ENCODE measurements at places on chromosomes 7 and 10.

DNA sequence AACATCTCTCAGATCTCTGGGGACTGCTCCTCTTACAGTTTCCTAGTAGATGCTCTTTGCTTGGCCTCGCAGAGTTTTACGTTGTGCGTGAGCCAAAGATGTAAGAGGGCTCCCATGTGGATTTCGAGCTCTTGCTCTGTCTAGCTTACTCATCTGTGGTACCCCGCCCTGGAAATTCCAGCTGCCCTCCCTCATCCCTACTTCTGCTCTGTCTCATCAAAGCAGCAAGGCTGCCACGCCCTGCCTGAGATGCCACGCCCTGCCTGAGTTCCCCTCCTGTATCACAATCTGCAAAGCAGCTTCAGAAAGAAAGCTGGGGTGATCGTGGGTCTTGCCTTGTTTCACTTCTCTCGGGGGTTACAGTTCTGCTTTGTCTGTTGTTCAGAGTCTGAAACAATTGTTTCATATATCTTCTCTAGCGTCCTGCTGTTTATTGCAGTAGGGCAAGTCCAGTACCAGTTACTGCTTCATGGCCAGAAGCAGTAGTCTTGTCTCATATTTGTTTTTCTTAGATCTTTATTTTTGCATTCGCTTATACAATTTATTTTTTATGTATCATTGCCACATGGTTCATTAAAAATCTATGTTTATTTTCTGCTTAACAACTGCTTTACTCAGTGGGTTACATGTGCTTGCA is 36.1 kb upstream of the CCNY start:
- peak; percentile 14 for DNase-seq

DNA sequence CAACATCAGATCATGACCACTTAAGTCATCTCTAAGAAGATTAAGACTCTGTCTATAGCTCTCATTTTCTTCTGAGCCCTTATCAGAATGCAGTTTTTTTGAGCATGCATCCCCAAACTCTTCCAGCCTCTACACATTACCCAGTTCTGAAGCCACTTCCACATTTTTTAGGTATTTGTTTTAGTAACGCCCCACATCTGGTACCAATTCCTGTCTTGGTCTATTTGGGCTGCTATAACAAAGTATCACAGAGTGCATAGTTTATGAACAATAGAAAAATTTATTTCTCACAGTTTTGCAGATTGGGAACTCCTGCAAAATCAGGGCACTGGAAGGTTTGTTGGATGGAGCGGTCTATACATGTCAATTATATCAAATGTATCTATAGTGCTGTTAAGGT is 107.7 kb upstream of the KCND2 start:
- no peak for DNase-seq

- DNase-seq, result no peak
Measured at GRCh38 chr10:117757086-117757720, 214.7 kb downstream of the EMX2 start.

DNA sequence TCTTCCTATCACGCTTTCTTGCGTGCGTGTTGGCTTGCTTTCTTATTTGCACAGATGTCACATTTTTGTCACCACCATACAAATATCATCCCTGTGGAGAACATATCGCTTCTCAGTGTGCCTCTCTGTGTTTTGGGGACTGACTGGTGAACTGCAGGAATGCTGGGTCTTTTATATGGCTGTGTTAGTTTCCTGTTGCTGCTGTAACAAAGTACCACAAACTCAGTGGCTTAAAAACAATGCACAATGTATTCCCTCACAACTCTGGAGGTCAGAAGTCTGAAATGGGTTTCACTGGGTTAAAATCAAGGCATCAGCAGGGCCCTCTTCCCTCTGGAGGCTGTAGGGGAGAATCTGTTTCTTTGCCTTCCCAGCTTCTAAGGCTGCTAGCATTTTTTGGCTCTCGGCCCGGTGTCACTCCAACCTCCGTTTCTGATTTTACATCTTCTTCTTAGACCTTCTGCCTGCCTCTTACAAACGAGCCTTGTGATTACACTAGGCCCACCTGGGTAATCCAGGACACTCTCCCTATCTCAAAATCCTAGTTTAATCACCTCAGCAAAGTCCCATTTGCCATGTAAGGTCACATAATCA is 82.0 kb downstream of the LRMDA start:
- no peak for DNase-seq

DNA sequence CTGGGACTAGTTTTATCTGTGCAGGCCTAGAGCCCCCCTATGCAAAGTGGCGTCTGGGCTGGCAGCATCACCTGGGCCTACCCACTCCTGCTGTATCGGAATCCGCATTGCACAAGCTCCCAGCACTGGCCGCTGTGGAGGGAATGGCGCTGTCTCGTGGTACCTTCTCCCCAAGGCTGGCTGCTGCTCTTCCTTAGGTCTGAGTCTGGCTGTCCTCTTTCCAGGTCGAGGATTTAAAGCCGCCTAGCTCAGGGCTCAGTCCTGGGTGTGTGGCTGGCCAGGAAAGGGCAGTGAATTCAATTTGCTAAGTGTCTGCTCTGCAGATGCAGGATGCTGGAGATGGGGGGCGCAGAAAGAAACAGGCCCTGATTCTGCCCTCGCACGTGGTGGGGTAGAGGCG is 44.7 kb downstream of the MGMT start:
- no peak for DNase-seq

- no peak for DNase-seq
Measured at GRCh38 chr10:89082086-89082485, 91.5 kb downstream of the FAS start.

- DNase-seq, result no peak
Measured at GRCh38 chr10:113691381-113691780, 11.7 kb downstream of the CASP7 start.

Measured in hematopoietic multipotent progenitor cell treated with erythropoietin and hydrocortisone succinate and interleukin-3 and kit ligand, for 15 days (in vitro differentiated cells).